ENCODE measurements at places on chromosomes 11 and 22.

DNA sequence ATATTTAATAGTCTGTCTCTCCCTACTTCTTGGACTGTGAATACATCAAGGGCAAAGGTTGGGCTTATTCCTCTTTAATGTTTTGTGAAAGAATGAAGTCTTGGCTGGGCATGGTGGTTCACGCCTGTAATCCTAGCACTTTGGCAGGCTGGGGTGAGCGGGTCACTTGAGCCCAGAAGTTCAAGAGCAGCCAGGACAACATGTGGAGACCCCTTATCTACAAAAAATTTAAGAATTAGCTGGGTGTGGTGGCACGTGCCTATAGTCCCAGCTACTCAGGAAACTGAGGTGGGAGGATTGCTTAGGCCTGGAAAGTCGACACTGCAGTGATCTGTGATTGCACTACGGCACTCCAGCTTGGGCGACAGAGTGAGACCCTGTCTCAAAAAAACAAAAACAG, 20.2 kb downstream of the RNF121 start:
- no peak for DNase-seq

GRCh38 chr11:64406221-64406946, 47.4 kb downstream of the RPS6KA4 start:
- DNase-seq, result no peak

DNA sequence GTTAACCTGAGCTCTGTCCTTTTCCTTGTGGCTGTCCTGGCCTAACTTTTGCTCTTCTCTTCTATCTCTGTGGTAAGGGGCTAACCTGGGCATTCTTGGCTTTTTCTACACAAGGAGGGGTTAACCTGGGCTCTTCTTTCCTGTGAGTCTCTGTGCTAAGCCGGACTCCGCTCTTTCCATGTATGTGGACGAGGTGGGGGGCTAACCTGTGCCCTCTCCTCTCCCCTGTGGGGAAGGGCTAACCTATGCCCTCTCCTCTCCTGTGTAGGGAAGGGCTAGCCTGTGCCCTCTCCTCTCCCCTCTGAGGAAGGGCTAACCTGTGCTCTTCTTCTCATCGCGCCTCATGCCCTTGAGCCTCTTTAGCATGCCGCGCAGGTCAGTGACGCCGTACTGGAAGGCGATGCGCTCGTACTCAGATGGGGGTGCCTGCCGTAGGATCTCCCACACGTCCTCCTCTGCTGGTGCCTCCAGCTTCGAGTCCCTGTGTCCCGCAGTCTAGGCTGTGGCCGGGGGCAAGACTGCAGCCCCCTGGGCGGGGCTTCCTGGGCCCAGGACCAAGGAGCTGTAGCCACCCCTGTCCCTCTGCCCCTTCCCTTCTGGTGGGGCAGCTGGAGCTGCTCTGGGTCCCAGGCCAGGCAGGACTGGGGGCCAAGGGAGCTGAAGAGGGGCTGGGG, 6.5 kb downstream of the MYBPC3 start:
- DNase-seq, result no peak

GRCh38 chr11:30015725-30016412, 961 bp downstream of the KCNA4 start:
- DNase-seq, result no peak

DNA sequence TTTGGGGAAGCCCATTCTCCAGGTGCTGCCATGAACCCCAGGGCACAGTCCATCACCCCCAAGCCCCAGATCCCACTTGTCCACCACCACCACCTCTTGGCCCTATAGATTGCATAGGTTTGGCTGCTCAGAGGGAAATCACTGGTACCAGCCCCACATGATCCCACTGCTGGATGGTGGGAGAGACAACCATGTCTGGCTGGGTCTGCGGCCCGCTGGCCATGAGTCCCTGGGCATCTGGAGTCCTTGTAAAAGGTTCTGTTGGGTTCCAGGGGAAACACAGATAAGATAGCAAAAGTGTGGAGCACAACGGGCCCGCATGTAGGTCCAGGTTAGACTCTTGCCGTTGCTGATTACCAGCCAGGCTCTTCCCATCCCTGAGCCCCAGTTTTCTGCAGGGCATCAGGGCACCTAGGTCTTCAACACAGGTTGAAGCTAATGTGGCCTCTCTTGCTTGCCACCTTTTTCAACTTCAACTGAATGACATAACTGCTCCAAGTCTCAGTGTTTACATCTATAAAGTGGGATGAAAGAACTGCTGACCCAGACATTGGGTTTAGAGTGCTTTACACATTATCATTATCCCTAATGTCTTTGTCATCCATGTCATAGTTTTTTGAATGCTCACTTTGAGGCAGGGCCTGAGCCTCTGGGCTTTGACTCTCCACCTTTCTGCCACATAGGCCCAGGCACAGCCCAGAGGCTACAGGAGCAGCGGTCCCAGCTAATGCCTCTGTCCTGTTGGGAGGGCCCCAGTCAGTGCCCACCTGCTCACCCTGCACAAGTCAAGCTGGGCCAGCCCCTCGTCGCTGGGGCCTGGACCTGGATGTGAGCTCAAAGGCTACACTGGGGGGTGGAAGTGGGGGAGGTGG, 1.0 kb upstream of the TANGO2 start:
- DNase-seq, result no peak

- no peak for DNase-seq
Measured at GRCh38 chr11:9855579-9856287, 191.9 kb downstream of the SWAP70 start.
